Stimulated activated memory B cell treated with anti-CD40 and anti-IgM and Interleukin-4, amounts not matched to agents 10 μg/mL and 1 μg/mL and 100 μg/mL, for 72 hours (primary cell): ENCODE measurements at places on chromosomes 1 and 21.

GRCh38 chr1:207316141-207316540 lies 5.3 kb upstream of the CD55 start:
- no peak for ATAC-seq

DNA sequence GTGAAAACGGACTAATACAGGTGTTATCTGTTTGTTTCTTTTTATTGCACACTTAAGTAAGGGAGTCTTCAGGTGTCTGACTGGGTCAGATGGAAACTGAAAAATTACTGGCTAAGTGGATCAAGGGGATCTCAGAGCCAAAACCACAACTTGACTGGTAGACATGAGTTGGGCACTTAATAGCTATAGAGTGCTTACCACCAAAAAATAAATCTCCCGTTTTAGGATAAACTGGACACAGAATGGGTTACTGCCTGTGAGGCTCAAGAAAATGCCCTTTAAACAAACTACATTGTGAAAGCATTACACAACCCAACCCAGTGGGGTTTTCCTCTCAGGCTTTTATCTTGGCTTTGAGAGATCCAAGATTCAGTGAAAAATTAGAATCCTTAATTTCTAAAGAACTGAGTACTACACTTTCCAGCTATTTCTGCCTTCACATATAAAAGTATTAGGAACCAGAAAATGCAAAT lies 134.0 kb upstream of the LYPLAL1 start:
- ATAC-seq = no peak

GRCh38 chr1:155499263-155499662 lies 63.3 kb downstream of the ASH1L start:
- ATAC-seq = no peak

GRCh38 chr1:79646880-79647279 lies 640.4 kb upstream of the ADGRL4 start:
- no peak for ATAC-seq

- peak; percentile 70 for ATAC-seq
Observed at GRCh38 chr21:33937931-33938339, 22.3 kb upstream of the ATP5PO start.

GRCh38 chr1:44631333-44631646 lies 43.0 kb downstream of the TMEM53 start:
- peak; percentile 14 for ATAC-seq

DNA sequence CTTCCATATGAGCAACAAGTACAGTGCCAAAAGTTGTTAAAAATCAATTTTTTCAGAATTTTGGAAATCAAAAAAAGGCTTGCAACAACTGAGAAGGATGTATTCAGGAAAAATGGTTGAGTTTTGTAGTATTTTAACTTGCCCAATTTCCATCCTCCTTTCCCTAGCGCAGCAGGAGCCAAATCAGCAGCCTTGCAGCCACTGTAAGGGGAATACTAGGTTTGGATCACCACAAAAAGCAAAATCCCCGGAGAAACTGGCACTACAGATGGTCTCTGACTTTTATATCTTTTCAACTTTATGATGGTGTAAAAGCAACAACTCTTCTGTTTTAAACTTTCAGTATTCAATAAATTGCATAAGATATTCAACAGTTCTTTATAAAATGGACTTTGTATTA lies 17.9 kb downstream of the DBT start:
- ATAC-seq = no peak

- no peak for ATAC-seq
Observed at GRCh38 chr21:38319781-38320180, 63.0 kb downstream of the KCNJ15 start.

DNA sequence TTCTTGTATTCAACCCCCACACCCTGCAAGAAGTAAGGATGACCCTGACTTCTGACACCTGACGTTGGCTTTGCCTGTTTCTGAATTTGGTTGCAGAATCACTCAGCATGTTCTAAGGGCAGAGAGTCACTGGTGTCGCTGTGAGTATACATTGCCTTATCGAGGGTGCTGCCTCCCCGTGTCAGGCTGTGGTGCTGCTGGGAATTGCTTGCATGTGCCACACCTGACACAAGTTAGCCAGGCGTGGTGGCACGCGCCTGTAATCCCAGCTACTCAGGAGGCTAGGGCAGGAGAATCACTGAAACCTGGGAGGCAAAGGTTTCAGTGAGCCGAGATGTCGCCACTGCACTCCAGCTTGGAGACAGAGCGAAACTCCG lies 45.9 kb downstream of the WDR4 start:
- peak; percentile 84 for ATAC-seq

GRCh38 chr1:15628003-15628402 lies 10.7 kb downstream of the DDI2 start:
- ATAC-seq = no peak

- ATAC-seq = no peak
Observed at GRCh38 chr1:22920026-22920733, 52.5 kb downstream of the LACTBL1 start.

DNA sequence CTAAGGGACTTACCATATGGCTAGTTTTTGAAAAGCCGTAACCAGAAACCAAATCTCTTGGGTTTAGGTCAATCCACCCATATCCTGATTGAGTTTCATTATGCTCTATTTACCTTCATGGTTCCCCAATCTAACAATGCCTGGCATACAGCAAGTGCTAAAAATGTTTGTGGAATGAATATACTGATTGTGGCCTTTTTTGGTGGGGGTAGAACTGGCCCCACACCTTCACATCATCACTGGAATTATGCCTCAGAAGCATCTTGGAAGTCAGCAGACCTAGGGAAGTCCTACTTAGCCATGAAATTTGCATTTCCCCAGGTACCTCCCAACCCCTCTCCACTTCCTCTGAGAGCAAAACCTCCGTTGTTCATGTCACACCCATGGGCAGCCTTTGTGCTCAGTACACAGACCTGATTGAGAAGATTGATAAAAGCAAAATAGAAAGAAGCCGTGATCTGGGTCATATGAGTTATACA lies 17.8 kb upstream of the SLAMF1 start:
- peak; percentile 91 for ATAC-seq

DNA sequence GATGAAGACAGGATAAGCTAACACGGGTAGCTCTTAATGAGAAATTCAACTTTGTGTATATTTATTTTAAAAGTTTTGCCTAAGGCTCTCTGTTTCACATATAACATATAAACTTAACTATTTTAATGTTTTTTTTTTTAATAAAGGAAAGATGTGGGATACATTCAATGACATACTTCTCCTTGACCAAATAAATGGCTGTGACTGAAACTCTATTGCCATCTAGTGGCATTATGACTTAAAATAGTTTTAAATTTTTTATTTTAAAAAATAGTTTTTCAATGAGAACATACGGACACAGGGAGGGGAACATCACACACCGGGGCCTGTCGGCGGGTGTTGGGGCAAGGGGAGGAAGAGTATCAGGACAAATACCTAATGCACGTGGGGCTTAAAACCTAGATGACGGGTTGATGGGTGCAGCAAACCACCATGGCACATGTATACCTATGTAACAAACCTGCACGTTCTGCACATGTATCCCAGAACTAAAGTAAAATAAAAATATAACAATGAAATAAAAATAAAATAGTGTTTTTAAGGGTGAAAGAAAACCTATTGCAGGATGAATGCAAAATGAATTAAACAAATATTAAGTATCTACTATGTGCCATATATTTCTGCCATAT lies 83.4 kb downstream of the LYST start:
- no peak for ATAC-seq

DNA sequence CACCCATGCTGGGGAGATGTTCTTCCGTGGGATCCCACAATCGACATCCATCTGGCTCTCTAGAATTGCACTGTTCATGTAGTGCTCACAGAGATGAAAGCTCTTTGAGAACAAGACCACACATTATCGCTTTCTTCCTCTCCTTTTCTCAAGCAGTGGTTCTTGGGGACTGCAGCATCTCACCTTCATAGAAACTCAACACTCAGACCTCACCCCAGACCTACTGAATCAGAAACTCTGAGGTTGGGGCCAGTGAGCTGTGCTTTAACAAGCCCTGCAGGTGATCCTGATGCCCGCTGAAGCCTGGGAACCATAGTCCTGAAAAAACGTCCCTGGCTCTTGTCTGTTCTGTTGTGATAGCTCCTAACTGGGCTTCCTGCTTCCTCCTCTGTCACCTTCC lies 251.3 kb upstream of the FGGY start:
- ATAC-seq = no peak

DNA sequence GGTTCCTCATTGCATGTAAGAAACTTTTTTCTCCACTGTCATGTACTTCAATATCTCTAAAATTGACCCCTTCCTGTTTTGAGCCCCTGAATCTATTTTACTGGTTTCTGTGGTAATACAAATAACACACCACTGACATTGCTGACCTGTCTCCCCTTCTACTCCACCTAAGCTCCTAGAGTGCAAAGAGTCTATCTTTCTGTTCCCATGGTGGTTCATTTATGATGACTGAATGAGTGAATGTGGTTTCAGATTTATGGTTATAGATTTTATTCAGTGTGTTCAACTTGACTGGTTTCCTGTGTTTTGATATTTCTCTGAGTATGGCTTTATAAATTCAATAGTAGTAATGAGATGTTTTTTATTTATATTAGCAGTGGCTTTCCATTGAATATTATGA lies 127.7 kb downstream of the MAGI3 start:
- no peak for ATAC-seq

- ATAC-seq = no peak
Observed at GRCh38 chr1:205976708-205977401, 26.3 kb downstream of the RAB7B start.

DNA sequence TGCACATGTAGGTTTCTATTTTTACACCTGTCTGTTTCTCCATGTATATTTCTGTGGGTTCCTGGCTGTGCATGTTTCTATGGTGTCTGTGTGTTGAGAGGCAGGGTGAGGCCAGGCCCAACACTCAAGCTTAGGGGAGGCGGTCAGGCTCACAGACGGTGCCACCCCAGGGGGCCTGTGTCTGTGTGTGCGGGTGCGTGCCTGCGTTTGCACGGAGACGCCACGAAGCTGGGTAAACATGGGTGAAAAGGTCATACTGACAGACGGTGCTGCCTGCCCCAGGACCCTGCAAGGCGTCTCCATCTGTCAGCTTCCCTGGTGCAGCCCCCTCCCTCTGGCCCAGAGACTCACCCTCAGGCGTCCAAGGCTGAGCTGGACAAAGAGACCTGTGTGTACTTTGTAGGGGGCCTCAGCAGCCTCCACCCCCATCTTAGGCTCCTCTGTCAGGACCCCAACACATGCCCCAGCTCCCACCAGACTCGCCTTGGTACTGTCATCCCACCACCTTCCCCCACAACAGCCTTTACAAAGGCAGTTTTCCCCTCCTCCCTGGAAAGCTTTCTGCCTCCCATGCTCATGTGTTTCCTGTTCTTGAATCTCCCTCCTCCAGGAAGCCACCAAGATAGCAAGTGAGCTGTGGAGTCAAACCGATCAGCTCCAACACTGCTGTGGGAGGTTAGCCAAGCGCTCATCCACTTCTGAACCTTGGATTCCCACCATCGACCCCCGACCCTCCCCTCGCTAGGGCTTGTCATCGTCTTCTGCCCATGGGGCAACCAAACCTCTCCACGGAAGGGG lies 34.1 kb downstream of the PTPRF start:
- ATAC-seq = no peak

GRCh38 chr1:112256411-112256810 lies 139.6 kb upstream of the CTTNBP2NL start:
- no peak for ATAC-seq

GRCh38 chr21:38538353-38538752 lies 40.1 kb upstream of the ERG start:
- ATAC-seq = no peak

DNA sequence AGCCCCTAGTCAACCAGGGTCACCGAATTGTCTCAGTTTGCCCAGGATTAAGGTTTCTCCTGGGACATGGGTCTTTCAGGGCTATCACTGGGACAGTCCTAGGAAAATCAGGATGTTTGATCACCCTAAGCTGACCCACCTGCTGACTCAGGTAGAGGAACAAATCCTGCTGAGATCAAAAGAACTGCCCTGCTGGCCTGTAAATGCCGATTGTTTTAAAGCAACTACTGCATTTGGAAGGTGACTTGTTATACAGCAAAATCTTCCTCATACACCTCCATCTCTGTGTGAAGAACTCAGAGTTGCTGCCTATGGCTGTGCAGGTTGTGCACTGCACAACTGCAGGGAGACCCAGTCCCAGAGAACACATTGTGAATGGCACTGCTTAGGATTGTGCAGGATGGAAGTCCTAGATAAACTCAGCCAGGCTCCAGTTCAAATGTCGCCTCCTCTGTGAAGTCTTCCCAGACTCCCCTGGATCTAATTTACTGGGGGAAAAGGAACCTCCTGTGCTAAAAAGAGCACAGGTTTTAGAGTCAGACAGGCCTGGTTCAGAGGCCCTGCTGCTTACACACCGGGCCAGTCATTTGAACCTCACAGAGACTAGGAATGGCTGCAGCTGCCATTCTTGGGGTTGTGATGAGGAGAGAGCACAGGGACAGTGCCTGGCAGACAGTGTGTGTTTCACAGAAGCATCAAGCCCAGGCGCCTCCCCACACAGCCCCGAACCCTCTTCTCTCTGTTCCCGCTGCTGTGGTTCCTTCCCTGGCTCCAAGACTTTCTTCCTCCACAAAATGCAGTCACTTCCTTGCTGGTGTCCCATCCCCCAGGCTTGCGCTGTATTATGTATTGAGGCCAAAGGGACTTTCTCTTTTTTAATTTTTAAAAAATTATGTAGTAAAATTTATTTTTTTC lies 23.2 kb upstream of the LRP8 start:
- ATAC-seq = no peak

- ATAC-seq = no peak
Observed at GRCh38 chr1:94260635-94261387, 23.4 kb upstream of the ARHGAP29 start.

DNA sequence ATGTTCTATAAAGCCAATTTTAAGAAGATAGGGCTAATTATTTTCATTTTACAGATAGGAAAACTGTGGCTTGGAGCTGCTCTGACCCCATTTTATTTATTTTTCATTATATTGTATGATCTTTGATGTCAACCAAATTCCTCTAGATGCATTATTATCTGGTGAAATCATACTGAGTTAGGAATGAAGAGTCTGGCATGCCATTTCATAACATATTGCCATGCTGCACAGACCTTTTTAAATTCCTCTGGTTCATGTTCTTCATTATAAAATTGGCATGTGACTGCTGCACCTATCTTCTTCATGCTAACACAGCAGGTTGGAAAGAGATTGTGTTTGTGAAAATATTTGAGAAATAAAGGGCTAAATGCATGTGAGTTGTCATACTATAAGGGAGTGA lies 12.7 kb downstream of the PRRX1 start:
- ATAC-seq = no peak

DNA sequence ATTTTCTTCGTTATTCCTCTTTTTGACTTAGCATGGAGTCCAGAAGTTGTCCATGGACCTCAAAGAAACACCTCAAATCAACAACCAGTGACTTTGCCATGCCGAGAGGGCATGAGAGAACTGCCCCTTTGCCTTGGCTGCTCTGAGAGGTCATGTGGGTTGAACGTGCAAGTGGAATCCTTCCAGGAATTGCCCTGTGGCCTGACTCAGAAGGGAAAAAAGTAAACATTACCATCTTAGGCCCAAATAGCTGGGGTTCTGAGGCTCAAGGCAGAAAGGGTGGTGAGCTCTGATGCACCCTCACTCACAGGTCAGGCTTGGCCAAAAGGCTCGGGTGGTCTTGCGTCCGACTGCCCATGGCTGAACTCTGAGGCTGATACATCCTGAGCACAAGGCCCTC lies 15.1 kb downstream of the STUM start:
- ATAC-seq = no peak

GRCh38 chr1:34928699-34929496 lies 552 bp downstream of the DLGAP3 start:
- ATAC-seq = peak; percentile 64
